ENCODE measurements at places on chromosomes 16 and 17.
A peak's percentile ranks its signal among the peaks of the same experiment; 100 is the strongest.

DNA sequence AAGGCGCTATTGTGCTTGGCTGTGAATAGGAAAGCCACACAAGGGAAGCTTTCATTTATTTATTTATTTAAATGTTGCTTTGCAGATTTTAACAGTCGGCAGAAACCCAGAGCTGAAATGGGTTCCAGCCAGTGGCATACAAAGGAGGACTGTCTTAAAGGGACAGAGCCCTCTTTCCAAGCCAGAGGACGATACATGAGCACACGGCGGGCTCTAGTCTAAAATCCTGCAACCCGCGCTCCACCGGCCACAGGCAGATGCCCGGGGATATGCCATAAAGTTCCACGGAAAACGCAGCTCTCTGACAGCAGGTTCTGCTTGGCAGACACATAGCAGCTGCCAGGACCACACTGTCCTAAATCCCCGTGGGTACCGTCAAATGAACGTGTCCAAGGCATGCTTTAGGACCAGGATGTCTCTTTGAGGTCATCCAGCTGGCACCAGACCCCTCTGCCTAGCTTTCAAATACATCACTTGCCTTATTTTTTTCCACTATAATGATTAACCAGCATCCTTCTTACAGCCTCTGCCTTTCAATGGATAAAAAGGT is 64.6 kb downstream of the CYTH1 start:
- peak; percentile 67 for DNase-seq

DNA sequence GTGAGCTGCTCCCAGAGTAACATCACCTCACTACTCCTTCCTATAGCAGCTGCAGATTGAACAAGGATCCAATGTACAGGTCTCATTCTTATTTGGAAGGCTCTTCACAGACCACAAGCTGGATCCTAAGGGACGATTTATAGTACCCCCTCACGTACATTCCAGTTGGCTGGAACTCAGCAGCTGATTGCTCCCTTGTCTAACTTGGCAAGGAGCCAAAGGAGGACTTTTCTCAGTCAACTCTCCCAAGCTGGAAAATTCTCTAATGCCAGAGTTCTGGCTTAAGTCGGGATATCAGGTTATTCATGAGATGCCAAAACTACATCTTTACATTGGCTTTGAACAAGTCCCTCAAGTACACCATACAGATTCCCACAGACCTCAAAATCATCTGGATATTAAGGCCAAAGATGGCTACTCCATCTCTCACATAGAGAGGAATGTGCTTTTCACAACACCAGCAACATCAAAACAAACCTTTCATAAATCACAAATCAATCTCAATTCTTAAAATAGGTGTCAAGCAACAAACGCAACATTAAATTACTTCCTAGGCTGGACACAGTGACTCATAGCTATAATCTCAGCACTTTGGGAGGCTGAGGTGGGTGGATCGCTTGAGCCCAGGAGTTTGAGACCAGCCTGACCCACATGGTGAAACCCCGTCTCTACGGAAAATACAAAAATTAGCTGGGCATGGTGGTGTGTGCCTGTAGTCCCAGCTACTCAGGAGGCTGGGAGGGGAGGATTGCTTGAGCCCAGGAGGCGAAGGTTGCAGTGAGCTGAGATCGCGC is 39.3 kb downstream of the SMG6 start:
- DNase-seq: peak; percentile 58

- no peak for DNase-seq
These were observed 11.7 kb downstream of the CANT1 start for GRCh38 chr17:78997881-78998280.

- DNase-seq: no peak
These were observed 285.2 kb downstream of the IRF8 start for GRCh38 chr16:86184185-86184584.

DNA sequence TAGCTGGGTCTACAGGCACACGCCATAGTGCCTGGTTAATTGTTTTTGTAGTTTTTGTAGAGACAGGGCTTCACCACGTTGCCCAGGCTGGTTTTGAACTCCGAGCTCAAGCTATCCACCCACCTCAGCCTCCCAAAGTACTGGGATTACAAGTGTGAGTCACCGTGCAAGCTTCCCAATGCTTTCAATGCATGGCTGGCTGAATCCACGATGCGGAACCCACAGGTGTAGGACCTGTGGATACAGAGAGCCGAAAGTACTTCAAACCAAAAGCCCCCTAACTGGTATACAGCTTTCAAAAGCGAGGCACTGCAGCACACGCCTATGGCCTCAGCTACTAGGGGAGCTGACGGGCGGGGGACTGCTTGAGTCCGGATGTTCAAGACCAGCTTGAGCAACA is 44.8 kb downstream of the METTL16 start:
- no peak for DNase-seq

DNA sequence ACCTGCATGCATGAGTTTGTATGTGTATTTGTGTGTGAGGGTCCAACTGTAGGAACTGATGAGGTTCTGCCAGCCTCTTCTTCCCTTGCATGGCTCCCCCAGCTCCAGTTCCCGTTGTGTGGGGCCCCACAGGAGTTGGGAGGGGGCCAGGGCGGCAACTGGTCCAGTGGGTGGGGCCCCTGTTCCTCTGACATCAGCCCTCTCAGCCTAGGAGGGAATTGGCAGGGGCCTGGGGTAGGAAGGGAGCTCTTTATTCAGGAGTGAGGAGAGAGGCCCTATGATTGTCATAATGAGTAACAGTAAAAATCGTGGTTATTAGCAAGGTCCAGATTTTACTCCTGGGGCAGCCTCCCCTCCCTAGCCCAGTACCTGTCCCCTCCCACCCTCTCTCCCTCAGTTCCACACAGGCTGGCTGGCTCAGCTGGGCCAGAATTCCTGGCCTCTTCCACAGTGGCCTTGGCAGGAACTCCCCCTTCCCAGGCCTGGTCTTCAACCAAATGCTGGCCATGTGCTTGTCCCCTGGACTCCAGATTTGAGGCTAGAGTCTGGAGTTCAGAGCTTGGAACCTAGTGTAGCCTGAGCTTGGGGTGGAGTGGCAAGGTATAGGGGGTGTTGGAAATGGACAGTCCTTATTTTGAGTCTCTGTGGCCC is 18.9 kb downstream of the RARA start:
- peak; percentile 69 for DNase-seq

DNA sequence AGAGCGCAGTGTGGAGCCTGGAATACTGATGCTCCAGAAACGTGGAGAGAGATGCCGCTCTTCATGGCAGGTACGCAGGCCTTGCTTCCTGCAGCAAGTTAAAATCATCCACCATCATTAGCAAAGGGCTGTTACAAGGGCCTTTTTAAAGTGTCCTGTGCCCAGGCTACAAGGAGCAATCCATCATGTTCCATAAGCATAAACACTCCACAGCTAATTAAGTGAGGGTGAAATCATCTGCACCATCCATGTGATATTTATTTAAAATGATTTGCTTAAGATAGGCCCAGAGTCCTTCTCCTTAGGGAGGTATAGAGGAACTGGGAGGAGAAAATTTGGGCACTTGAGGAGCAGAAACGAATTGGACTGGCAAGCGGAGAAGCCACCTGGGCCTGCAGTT is 372.1 kb downstream of the XYLT1 start:
- no peak for DNase-seq

DNA sequence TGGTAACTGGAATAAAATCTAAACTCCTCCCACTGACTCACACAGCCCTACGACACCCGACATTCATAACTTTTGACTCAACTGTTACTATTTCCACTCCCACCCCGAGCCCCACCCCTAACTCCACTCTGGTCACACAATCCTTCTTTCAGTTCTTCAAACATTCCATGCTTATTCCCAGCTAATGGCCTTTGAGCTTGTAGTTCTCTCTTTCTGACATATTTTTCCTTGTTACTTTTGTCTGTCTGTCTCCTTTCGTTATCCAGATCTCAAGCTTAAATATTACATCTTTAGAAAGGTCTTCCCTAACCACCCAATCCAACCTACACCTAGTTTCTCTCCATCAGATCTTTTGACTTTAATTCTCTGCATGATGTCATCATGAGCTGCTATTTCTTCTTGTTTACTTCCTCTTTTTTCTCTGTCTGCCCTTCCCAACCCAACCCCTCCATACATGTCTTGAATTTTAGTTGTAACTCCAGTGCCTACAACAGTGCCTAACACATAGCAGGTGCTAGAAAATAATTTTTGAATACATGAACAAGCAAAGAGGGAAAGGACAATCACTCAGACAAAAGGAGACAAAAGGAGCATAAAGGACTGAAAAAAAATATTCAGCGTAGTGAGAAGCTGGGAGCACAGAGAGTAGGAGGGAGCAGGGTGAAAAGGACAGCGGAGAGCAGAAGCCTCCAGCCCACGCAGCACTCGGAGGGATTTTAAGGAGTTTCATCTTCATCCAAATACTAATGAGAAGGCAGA is 65.2 kb upstream of the SMIM36 start:
- peak; percentile 87 for DNase-seq

GRCh38 chr17:63533433-63534077 is 10.4 kb downstream of the KCNH6 start:
- DNase-seq: no peak

DNA sequence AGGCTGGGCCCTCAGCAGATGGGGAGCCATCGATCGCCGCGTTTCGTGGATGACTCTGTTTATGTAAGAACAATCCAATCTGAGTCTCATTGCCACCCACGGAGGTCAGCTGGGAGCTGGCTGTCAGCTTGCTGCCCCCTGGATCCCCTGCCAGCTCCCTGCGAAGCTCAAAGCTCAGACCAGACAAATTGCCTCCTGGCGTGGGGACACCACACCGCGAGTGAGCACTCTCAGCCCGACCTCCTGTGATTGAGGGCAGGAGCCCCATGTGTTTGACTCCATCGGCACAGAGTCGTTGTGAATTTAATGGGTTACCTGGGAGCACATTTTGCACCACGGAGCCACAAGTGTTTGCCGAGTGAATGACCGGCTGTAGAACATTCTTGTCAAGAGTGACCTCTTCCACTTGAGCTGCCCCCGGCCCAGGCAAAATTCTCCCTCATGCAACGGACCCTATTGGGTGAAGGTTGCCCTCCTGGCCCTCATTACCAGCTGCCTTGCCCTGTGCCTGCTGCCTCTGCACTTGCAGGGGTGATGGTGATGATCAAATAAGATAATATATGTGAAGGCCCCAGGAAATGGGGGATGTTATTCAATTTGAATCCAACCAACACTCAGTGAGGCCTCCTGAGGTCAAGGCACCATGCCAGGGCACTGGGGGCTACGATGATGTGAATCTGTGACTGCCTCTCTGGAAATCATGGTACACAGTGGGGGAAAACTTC is 7.6 kb upstream of the GFAP start:
- DNase-seq: no peak

- no peak for DNase-seq
These were observed 5.0 kb upstream of the TM4SF5 start for GRCh38 chr17:4766723-4767122.

DNA sequence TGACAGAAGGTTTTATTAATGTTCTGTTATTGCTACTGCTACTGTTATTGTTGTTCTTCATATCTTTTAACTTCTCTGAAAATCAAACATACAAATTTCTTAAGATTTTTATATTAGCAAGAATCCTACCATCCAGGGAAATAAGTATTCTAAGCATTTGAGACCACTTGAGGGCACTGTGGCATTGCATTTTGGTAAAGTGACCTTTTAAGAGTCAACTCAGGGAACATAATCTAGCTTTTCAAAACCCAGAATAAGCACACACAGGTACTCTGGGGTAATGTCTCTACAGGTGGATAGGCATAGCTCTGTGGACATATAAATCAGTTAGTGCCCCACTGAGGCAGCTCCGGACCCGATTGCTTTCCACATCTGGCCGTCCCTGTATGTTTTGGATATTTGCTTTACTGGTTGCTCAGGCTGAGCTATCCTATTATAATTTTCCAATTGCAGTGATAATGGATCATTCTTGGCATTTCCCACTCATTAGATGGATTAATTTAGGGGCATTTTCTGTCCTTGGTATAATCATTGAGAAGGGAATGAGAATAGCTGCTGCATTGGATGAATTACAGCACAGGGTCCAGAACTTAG is 1425.1 kb upstream of the CDH8 start:
- DNase-seq: peak; percentile 33

- DNase-seq: peak; percentile 28
These were observed 1029.6 kb downstream of the CDH11 start for GRCh38 chr16:64092271-64092670.

DNA sequence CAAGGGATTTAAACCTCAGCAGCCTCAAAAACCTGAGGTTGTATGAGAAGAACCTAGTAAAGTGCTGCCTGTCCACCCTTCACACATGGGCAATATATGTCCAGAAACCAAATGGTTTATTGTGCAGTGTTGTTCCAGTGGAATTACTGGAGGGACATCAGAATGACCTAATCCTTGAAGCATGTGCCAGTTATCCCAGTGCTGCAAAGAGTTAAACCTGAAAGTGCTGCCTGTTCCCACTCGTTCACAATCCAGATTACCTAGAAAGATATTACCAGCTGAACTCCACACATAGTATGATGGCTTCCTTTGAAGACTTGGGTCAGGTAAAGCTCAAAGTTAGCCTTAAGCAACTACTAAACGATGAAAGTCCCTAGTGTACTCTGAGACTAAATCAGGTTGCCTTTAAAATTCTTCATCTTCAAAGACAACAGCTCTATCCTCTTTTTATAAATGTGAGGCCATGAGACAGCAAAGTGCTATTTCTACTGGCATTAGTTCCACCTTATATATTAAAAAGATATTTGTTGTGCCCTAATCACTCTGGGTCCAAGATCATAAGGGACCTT is 133.1 kb downstream of the SNX11 start:
- DNase-seq: no peak

DNA sequence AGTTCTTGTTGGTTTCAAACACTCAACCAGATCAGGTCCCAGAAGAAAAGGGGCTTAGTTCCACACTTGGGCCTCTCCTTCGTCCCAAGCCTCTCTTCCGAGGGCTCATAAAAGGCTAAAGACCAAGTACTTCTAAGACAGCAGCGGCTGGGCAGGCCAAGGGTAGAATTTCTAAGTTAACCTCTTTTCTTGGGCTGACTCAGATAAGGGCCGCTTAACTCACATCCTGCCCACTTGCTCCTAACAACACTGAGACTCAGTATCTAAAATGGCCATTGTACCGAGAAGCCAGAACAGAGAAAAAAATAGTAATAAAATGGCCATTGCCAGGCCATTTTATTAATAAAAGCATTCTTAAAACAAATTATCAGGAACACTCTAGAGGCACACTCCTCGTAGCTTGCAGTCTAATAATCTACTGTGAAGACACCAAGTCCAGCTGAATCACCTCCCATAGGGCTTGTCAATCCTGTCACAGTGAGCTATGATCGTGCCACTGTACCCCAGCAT is 42.1 kb downstream of the RANBP10 start:
- DNase-seq: no peak

- no peak for DNase-seq
These were observed 32.2 kb downstream of the ABCA3 start for GRCh38 chr16:2308089-2308962.

DNA sequence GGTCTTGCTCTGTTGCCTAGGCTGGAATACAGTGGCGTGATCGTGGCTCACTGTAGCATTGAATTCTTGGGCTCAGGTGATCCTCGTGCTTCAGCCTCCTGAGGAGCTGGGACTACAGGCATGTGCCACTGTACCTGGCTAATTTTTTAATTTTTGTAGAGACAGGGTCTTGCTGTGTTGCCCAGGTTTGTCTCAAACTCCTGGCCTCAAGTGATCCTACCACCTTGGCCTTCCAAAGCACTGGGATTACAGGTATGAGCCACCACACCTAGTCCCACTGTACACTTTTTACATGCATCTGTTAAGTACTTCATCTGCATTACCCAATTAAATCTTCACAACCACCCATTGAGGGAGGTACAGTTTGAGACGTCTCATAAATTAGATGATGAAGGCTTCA is 12.4 kb downstream of the TNRC6A start:
- no peak for DNase-seq
